ENCODE measurements at places on chromosomes 2 and 18.

DNA sequence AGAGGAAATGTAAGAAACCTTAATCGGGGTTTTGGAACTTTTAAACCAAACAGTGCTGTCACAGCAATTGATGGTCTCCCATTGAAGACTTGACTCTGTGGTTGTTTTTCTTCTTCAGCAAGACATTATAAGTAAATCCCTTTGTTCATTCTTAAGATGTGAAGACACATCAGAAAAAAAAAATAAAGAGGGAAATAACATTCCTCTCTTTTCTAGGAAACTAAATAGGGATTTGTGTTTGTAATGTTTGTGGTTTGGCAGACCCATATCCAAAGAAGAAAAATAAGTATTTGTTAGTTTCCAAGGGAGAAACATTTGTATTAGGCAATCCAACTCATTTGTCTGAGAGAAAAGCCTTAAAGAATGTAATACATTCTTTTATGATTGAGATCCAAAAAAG is 359.9 kb downstream of the DSC3 start:
- no peaks in the 10 kb centered on the region for H3K4me1 ChIP-seq
- H3K27ac ChIP-seq: no peak overlapping the region
- H3K4me3 ChIP-seq: no peak overlapping the region
- H3K36me3 ChIP-seq: no peaks in the 10 kb centered on the region
- H3K27me3 ChIP-seq: no peaks in the 10 kb centered on the region

GRCh38 chr2:121824264-121824663 is 68.8 kb downstream of the TSN start:
- no peak overlapping the region for H3K27ac ChIP-seq
- peak; percentile 17 for DNase-seq
- no peak overlapping the region for H3K4me3 ChIP-seq
- no peaks in the 10 kb centered on the region for H3K27me3 ChIP-seq

- no peaks in the 10 kb centered on the region for H3K4me1 ChIP-seq
- no peaks in the 10 kb centered on the region for H3K36me3 ChIP-seq
- H3K27ac ChIP-seq: peak overlapping the region; percentile 65
- no peak overlapping the region for H3K4me3 ChIP-seq
Measured at GRCh38 chr2:217162533-217162932, 302.7 kb upstream of the TNP1 start.

DNA sequence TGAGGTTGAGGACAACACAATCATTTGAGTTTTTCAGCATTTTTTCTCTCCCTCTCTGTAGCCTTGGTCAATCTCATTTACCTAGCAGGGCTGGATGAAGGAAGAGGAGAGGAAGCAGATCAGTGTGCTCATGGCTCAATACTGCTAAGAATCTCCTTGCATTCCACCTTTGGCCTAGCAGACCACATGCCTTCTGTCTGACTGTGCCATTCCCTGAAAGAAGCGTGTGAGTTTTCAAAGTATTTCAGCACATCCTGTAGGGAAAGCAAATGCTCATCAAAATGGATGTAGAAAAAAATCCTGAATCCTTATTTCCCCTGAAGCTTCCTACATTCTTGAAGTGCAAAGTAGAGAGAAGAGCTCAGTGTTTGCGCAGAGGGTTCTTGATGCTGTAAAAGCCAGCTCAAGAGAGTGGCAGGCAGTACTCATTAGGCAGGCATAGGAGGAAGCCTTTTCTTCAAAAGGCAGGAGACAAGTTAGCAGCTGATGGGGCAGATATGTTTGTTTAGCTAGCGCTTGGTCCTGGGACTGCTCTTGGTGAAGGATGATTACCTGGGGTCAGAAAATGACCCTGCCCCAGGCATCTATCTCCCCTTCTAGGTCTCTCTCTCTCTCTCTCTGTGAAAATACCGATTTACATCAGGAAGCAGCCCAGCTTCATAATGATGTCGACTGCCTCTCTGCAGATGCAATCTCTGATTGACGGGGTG is 14.4 kb upstream of the PIK3C3 start:
- DNase-seq: peak; percentile 58
- no peaks in the 10 kb centered on the region for H3K36me3 ChIP-seq
- H3K27ac ChIP-seq: no peak overlapping the region
- H3K4me1 ChIP-seq: peaks cover 5% of the 10 kb centered on the region
- no peak overlapping the region for H3K4me3 ChIP-seq

DNA sequence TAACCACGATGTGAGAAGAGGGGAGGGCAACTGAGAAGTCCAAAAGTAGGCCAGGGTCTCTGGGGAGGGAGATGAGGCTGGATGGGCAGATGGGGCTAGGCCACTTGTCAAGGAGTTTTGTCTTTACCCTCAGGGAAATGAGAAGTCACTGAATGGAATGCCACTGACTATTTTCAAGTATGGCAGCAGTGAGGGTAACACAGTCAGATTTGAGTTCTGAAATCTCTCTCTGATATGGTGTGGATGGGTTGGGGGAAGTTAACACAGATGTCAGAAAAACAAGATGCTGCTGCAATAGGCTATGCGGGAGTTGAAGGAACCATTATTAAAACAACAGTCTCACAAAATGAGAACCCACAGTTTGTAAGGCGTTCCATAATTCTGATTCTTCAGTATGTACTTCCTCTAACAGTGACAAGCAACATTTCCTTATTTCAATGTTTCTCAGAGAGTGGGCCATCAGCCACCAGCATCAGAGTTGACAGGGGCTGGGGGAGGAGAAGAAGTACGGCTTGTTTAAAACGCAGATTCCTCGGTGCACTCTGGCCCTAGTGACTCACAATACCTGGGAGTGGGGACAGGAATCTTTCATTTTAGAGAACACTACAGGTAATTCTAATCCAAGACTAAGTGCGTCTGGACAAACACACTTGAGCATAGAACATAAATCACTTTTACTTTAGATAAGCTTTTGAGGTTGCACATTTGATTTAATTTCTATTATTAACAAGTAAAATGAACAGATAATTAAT is 301.5 kb upstream of the LYPD1 start:
- no peak overlapping the region for H3K27ac ChIP-seq
- H3K27me3 ChIP-seq: no peaks in the 10 kb centered on the region
- H3K4me1 ChIP-seq: no peaks in the 10 kb centered on the region
- H3K36me3 ChIP-seq: no peaks in the 10 kb centered on the region
- no peak overlapping the region for H3K4me3 ChIP-seq

DNA sequence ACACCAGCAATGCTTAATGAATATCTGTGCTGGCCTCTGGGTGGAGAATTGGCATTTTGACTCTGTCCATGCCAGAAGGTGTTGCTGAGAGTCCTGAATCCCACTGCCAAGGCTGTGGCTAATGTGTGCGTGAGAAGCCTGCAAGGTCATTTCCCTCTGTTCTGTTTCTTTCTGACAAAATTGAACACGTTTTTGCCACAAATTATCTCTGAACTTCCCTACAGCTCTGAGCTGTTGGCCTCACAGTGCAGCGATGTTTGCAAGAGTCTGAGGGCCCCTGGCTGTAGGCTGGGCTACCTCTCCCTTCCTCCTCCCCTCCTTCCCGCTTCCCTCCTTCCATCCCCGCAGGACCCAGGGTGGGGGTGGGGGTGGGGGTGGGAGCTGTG is 154.1 kb upstream of the HS6ST1 start:
- no peak overlapping the region for H3K4me3 ChIP-seq
- no peak overlapping the region for H3K27ac ChIP-seq
- H3K27me3 ChIP-seq: no peaks in the 10 kb centered on the region
- no peaks in the 10 kb centered on the region for H3K4me1 ChIP-seq
- H3K36me3 ChIP-seq: no peaks in the 10 kb centered on the region

DNA sequence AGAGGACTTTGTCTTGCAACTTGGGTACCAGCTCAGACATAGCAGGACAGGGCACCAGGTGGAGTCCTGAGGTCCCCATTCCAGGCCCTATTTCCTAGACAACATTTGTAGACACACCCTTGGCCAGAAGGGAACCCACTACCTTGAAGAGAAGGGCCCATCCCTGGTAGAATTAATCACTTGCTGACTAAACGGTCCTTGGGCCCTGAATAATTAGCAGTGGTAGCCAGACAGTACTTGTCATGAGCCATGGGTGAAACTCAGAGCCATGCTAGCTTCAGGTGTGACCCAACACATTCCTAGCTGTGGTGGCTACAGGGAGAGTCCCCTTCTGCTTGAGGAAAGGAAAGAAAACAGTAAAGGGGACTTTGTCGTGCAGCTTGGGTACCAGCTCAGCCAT is 28.5 kb upstream of the ACTR2 start:
- H3K4me3 ChIP-seq: no peak overlapping the region
- H3K36me3 ChIP-seq: no peaks in the 10 kb centered on the region
- no peak overlapping the region for H3K27ac ChIP-seq
- H3K27me3 ChIP-seq: no peaks in the 10 kb centered on the region

GRCh38 chr2:219246559-219246958 is 1.3 kb downstream of the STK16 start:
- H3K27me3 ChIP-seq: peaks cover 2% of the 10 kb centered on the region
- H3K36me3 ChIP-seq: peaks cover 14% of the 10 kb centered on the region
- peaks cover 17% of the 10 kb centered on the region for H3K4me1 ChIP-seq
- no peak overlapping the region for H3K27ac ChIP-seq
- DNase-seq: no peak

- H3K27me3 ChIP-seq: no peaks in the 10 kb centered on the region
- no peaks in the 10 kb centered on the region for H3K4me1 ChIP-seq
- no peaks in the 10 kb centered on the region for H3K36me3 ChIP-seq
- no peak overlapping the region for H3K27ac ChIP-seq
Measured at GRCh38 chr18:25451077-25451658, 99.2 kb upstream of the ZNF521 start.

DNA sequence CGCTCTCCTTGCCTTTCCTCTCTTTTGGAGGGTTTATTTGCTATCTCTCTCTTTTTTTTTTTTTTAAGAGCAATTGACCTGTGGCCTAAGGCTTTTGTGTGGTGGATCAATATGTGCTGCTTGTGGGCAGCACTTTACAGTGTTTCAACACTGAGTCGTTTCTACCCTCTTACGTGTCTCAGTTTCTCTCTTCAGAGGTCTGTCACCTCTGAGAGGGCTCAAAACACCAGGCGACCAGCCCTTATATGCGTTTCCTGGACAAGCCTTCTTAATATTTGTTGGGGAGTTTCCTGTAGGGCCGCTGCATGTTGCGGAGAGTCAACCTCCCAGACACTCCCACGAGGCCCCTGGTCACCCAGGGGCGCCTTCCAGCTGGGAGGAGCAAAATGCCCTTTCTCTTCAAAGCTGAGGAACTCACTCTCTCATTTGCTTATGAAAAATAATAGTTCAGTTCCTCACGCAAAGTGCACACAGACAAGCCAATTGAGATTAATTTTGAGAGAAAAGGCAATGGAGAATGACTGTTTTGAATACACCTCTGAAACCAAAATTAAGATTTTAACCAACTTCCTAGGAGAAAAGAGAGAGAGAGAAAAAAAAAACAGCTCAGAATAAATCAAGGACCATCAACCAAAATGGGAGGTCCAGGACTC is 96.3 kb upstream of the B3GNT2 start:
- no peak overlapping the region for H3K27ac ChIP-seq
- DNase-seq: no peak
- no peaks in the 10 kb centered on the region for H3K27me3 ChIP-seq
- H3K4me3 ChIP-seq: peak overlapping the region; percentile 15

- no peaks in the 10 kb centered on the region for H3K36me3 ChIP-seq
- H3K27ac ChIP-seq: no peak overlapping the region
- H3K4me3 ChIP-seq: no peak overlapping the region
- no peak for DNase-seq
Measured at GRCh38 chr2:35932276-35932963, 423.2 kb upstream of the CRIM1 start.

DNA sequence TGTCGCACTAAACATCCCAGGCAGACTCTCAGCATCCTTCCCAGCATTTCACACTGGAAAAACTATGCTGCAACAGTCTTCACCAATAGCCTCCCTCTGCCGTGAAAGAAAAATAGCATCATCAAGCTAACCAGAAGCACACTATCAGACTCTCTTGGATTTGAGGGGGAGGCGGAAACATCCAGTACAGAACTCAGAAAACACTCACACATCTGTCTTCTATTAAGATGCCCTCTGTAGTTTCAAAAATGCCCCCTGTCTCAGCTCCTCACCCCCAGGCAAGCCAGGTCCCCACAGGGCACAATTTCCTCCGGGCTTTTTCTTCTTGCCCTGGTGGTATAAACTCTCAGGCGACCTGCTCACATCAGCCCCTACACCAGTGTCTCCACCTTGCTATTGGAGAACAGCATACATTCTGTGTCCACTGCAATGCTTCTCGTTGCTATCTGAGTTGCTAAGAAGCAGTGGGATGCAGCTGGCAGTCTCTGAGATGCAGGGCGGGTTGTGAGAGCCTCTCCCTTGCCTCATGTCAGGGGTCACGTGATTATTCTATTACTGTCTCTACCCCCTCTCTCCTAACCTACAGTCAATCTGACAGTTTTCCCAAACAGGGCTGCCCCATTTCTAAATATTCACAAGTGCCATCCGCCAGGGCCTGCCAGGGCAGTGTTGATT is 189.9 kb downstream of the INO80D start:
- no peak for DNase-seq
- H3K4me1 ChIP-seq: no peaks in the 10 kb centered on the region
- no peak overlapping the region for H3K4me3 ChIP-seq
- H3K27me3 ChIP-seq: no peaks in the 10 kb centered on the region
- no peaks in the 10 kb centered on the region for H3K36me3 ChIP-seq

- no peak overlapping the region for H3K27ac ChIP-seq
- H3K27me3 ChIP-seq: no peaks in the 10 kb centered on the region
- H3K4me1 ChIP-seq: no peaks in the 10 kb centered on the region
- DNase-seq: no peak
Measured at GRCh38 chr2:149617476-149617875, 29.9 kb upstream of the MMADHC start.

DNA sequence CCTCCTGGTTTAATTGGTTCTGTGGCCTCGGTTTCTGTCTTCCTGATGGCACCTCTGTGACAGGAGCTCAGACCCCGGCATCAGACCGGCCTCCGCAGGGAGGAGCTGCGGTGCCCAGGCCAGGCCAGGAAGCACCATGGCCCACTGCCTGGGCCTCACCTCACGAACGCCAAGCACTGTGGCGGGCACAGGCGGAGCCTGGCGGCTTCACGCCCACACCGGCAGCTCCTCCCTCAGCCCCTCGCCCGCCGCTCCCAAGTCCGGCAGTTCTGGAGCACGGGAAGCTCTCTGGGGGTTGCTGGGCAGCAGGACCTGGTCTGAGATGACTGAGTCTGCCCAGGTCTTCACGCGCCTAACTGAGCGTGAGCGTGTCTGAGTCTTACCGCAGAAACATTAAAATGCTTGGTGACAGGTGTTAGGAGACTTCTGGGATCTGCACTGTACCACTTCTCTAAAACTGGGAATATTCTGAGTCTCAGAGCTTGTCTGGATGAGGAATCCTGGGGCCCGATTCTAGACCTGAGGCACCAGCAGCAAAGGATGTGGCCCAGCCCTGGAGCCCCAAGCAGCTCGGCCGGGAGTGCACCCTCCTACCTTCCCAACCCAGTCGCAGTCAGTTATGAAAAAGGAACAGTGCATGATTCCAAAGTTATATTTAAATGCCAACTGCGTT is 21.9 kb downstream of the RTP5 start:
- H3K36me3 ChIP-seq: no peaks in the 10 kb centered on the region
- DNase-seq: no peak
- H3K27ac ChIP-seq: no peak overlapping the region
- H3K4me3 ChIP-seq: no peak overlapping the region
- H3K4me1 ChIP-seq: no peaks in the 10 kb centered on the region

DNA sequence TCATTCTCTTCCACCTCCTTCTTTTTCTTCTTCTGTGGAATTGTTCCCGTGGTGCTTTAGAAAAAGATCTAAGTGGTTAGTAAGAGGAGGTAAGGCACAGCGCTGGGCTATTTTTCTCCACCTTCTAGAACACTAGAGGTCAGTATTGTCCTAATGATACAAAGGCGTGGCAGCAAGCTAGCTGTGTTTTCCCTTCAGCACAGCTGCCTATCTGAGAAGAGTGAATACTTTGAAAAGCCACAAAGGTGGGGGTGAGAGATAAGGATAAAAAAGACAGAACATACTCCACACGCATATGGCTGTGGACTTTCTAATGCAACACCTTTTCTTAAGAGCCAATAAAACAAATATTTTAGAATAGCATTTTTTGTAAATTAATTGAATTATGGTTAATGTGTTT is 2.1 kb downstream of the CNTNAP5 start:
- H3K4me3 ChIP-seq: no peak overlapping the region
- no peak overlapping the region for H3K27ac ChIP-seq
- H3K36me3 ChIP-seq: no peaks in the 10 kb centered on the region
- peak; percentile 62 for DNase-seq
- H3K4me1 ChIP-seq: peaks cover 4% of the 10 kb centered on the region
- H3K27me3 ChIP-seq: peaks cover 46% of the 10 kb centered on the region
